ENCODE measurements at places on chromosomes 12 and 14. TPM values are rescaled to one million over a fixed set of nuclear protein-coding genes. Genes with fewer than 3 reads are reported as not detected.

The IL22 gene
- total RNA-seq = not detected

- peak; percentile 76 for DNase-seq
Measured at GRCh38 chr12:122123051-122123760, 44.6 kb downstream of the MLXIP start.

GRCh38 chr14:90568405-90568804 is 171.6 kb downstream of the CALM1 start:
- no peak for DNase-seq

GRCh38 chr12:34108405-34108803 is 86.1 kb downstream of the ALG10 start:
- no peak for DNase-seq

DNA sequence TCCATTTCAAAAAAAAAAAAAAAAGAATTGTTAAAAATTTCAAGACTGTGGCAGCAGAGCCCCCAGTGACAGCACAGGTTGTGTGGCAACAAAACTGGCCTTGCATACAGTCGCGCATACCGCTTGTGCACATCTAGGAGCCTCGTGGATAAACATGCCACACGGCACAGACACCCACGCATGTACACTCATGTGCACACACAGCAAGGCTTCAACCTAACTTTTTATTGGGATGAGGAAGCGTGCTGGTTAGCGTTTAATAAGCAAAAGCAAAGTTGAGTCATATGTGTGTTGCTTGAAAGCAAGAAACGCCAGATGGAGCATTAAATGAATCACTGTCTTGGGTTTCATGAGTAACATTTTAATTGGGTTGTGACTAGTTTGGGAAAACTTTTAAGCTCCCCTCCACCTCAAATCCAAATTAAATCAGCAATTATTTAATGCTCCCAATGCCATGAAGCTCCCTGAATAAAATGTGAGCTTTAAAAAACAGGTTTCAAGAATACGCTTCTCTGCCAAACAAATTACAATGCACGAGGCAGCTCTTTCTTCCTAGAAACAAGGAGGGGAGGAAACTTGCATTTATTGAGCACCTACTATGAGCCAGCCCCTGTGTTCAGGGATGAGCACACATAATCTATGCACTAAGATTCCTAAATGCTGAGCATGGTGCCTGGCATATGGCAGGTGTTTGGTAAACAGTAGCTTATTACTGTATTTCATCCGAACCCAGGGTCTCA is 35.7 kb upstream of the EML1 start:
- peak; percentile 31 for DNase-seq

The PIP4P1 gene
- total RNA-seq = 18.2 TPM

DNA sequence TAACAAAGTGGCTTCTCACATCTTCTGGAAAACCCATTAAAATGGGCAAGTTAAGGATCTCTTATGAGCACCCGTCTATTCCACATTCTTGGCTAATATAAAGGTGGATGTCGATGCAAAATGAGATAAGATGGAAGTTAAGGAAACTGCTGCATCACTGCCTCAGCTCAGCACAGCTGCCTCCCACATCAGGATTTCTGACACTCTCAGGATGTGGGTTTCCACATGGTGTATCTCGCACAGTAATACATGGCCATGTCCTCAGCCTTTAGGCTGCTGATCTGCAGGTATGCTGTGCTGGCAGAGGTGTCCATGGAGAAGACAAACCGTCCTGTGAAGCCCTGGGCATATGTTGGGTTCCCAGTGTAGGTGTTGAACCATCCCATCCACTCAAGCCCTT is 1348.0 kb downstream of the TMEM121 start:
- no peak for DNase-seq

GRCh38 chr12:105466231-105466900 is 135.9 kb downstream of the C12orf75 start:
- no peak for DNase-seq

The FSCB gene
- not detected for total RNA-seq

DNA sequence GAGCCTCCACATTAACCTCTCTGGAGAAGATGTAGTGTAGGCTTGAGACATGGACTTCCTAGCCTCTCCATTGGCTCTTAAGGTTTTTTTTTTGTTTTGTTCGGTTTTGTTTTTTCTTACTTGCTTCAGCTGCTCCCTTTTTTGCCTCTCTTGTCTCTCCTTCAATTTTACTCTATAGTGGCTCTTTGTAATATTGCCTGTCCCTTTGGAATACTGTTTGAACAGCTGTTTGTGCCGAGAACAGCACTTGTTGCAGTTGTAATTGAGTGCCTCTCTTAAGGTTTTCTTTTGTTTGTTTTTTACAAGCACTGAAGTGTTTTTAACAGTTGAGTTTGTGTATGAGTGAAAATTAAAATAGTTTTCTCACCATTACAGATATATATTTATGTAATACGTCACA is 567.7 kb downstream of the LRFN5 start:
- DNase-seq = no peak

- DNase-seq = no peak
Measured at GRCh38 chr12:106953352-106954250, 2.1 kb upstream of the TMEM263 start.

GRCh38 chr14:96589577-96589976 is 87.4 kb downstream of the PAPOLA start:
- DNase-seq = peak; percentile 41

The RAB15 gene
- 60.8 TPM for total RNA-seq

DNA sequence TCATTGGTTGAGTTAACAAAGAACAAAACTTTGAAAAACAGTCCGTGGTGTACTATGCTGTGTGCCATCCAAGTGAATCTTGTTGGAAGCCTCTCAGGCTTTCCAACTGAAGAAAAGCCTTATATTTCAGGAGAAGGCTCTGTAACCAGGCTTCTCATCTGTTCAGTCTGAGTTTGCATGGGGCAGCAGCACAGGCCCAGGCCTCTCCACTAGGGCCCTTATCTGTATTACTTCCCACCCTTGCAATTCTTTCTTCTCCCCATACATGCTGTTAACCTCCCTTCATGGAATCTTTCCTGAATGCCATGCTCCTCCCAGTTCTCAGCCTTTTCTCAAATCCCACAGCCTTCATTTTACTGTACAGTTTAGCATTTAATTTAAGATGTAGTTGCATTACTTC is 28.3 kb downstream of the FRMD6 start:
- no peak for DNase-seq

DNA sequence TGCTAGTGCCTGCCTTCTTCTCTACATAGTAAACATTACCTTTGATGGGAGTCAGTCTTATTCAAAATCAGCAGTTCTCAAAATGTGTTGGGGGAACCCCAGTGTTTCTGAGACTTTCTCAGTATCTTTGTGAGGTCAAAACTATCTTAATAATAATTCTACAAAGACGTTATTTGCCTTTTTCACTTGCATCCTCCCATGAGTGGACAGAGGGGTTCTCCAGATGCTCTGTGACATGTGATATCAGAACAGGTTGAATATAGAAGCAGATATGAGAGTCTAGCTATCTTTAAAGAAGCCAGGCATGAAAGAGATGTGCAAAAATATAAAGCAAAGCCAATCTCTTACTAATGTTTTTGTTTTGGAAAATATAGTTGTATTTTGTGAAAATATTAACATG is 144.7 kb downstream of the KTN1 start:
- DNase-seq = no peak

The CISTR gene
- total RNA-seq = 0.75 TPM

The CLBA1 gene
- 2.7 TPM for total RNA-seq

GRCh38 chr14:51674294-51675002 is 22.7 kb downstream of the FRMD6 start:
- no peak for DNase-seq

DNA sequence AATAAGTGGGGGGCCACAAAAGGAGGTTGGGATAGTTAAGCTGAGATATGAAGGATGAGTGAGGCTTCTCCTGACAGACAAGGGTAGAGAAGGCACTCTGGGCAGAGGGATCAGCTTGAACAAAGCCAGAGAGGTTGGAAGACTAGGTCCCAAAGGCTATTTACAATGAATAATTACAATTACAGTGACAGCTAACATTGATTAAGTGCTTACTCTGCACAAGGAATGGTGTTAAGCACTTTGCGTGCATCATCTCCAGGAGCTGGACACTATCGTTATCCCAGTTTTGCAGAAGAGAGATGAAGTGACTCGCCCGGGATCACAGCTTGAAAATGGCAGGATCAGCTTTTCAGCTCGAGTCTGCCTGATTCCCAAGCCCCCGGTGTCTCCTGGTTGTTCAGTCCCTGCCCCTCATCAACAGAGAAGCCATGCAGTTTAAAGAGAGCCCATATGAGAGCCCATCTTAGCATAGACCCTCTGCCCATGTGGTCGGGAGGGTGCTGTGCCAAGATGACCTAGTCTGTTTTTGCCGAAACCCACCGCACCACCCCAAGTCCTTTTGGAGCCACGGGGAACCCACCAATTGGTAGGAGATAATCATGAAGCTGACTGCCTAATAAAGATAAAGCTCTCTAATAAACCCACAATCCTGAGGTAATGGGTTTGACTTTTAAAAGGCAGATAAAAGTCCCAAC is 89.9 kb upstream of the HSPB8 start:
- DNase-seq = no peak

The SLC38A4 gene
- total RNA-seq = not detected

DNA sequence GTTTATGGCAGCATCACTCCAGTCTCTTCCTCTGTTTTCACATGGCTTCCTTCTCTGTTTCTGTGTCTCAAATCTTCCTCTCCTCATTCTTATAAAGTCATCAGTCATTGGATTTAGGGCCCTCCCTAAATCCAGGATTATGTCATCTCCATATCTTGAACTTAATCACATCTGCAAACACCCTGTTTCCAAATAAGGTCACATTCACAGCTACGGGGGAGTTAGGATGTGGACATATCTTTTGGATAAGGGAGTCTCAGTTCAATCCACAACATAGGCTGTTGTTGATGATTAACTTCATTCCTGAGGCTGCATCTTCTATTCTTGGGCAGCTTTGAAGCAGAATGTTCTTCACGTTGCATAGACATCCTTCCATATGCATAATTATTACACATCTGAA is 40.3 kb upstream of the NTF3 start:
- DNase-seq = no peak
